Activated T-cell treated with anti-CD3 and anti-CD28 coated beads for 4 hours (primary cell): ENCODE measurements at places on chromosomes 1 and 21.

GRCh38 chr21:26887251-26887650 lies 42.0 kb upstream of the ADAMTS1 start:
- DNase-seq: no peak

DNA sequence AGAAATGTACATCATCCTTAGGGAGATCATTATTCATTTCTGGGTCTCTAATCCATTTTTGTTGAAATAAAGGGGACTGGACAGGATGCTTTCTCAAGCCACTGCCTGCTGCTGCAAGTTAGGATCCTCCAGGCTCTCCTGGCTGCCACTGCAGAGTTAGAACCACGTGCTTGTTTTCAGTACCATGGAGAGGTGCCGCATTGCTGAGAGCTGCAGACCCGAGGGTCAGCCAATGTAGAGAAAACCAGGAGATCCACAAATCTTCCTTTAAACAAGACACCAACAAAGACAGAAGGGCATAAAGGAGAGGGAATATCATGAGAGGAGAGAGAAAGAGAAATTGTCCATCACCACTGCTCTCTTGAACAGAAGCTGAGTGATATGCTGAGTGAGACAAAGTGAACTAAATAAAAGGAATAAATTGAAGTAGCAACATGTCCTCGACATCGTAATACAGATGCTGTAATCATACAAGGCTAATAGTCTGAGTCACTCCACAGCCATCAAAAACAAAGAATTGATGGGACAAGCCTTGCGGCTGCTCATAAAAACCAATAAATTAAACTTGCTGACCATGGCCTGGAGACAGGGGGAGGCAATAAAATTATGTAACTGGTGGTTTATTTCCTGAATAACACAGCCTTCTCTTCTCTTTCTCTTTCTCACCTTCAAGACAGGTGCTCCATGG lies 255.7 kb downstream of the OMA1 start:
- no peak for DNase-seq

- no peak for DNase-seq
Observed at GRCh38 chr1:211642870-211643269, 32.6 kb downstream of the NEK2 start.

DNA sequence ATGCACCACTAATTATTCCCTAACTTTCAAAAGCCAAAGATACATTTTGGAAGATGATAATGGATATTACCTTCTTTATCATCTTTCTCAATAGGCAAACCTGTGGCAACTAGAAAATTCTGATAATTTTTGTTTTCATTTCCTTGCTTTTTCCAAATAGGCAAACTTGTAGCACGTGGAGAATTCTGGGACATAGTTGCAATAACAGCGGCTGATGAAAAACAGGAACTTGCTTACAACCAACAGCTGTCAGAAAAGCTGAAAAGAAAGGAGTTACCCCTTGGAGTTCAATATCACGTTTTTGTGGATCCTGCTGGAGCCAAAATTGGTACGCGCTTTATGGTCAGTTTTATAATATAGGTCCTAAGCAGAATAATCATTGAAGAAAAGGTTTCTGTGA lies 1.5 kb downstream of the FPGT start:
- no peak for DNase-seq

DNA sequence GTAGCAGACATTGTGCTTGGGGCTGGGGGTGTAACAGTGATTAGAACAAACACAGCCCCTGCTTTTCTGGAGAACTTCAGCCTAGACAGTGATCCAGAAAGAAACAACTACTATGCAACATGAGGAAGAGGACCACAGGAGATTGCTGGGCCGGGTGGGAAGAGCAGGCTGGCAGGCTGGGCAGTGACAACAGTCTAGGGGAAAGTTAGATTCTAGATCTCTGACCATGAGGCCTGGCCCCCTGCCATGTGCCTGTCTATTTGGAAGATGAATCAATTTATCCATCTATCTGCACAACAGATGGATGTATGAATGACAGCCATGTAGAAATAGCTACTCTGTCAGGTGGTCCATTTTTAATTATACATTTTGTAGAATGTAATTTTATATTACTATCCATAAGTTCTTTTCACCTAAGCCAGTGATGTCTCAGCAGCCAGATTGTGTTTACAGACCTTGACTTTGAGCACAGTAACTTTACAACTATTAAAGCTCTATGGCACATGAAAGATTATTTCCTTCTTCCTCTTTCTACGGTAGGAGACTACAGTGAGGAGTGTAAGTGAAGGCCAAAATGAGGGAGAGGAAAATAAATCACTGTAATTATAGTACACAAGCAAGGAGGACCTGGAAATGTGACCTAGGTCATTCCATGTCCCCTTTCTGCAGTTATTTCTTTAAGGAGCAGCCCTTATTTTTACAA lies 15.5 kb downstream of the CLIC6 start:
- no peak for DNase-seq

GRCh38 chr1:51235673-51236530 lies at the start of gene RNF11:
RNF11 (plus strand) TSS chr1:51236273; CDS start chr1:51236757, 484 bp downstream.
- DNase-seq: peak; percentile 86

DNA sequence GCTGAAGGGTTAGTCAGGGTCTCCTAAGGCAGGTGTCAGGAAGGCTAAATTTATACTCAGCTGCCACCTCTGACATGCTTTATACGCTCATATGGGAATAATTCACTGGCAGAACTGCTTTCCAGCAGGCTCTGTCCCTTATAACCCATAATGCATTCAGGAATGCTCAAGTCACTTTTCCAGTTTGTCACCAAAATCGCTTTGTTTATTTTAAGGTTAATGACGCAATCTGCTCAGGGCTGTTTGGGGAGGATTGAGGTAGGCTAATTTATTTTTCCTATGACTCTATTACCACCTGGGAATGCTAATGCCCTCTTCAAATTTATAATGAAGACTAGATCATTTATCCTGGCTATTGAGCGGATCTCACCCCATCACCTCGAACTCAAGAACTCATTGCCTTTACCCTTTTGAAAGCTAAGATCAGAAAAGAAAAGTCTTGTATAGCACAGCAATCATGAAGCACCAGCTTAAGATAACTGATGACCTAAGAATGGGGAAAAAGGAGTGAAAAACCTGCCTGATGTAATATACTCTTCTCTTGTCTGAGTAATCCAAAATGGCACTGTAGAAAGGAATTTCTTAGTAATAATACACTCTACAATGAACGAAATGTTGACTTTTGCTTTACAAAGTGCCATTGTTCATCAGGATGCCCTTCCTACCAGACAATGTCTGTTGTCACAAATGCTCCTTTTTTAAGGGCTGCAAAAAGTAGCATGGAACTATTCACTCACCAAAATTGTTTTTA lies 97.9 kb upstream of the EXO1 start:
- no peak for DNase-seq

GRCh38 chr1:204567071-204567470 lies 50.9 kb downstream of the MDM4 start:
- DNase-seq: no peak

DNA sequence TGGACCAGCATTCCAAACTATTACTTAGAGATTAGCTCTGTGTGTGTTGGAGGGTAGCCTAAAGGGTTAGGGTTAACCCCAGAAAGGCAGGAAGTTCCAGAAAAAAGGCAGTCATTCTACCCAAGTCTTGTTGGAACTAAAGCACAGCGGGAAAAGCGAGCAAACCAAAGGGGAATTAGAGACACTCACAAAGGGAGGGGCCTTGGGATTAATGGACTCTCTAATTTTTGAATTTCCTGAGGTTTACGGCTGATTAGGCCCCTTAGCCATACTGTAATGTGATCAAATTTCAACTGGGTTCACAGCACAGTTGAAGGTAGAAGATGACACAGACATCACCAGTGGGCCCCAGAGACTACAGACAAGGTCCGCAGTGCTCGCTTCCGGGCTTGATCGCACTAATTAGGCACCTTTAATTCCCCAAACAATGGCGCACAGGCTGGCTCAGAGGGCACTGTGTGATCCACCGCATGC lies 28.3 kb downstream of the CAPZB start:
- DNase-seq: no peak

DNA sequence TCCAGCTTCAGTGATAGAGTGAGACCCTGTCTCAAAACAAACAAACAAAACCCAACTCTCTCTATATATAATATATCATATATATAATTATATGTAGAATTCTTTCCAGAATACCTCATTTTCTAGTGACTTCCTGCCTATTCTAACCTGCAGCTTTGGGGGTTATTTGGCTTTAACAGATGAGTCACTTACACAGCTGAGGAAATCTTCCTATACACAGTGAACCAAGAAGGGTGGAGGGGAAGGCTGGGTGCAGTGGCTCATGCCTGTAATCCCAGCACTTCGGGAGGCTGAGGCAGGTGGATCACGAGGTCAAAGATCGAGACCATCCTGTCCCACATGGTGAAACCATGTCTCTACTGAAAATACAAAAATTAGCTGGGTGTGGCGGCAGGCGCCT lies 9.2 kb downstream of the RAB29 start:
- no peak for DNase-seq

DNA sequence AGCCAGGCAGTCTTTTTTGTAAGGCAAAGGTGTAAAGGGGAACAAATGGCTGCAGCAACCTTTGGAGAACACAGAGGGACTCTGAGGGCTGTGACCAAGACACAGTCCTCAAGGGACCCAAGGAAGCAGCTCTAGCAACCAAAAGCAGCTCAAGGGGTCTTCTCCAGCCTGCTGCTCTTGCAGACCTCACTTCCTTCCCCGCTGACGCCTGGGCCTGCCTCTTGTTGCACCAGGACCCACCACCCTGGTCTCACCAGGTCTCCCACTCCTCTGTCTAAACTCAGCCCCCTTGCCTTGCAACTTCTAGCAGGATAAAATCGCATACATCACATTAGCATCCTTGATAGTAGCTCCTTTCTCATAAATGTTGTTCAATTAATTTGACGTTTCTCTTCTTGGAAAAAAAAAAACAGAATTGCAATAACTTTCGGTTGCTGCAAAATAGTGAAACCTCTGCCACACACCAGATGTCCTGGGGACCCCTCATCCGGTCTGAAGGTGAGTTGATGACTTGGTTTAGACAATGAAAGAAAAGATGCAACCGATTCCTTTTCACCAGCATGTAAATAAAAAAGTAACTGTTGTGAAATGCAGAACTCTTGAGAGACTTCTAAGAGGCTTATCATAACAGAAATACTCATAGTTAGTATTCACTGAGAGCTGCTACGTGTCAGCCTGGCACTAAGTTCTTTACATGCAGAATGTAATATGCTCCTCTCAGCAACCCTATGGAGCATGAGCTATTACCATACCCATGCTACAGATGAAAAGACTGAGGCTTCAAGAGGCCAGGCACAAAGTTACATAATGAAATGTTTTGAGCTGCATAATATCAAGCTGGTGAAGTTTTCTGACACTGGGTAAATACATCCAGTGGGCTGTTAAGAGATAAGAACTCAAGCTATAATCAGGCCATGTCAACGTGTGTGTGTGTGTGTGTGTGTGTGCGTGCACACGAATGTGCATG lies 58.5 kb downstream of the UMODL1 start:
- DNase-seq: no peak

DNA sequence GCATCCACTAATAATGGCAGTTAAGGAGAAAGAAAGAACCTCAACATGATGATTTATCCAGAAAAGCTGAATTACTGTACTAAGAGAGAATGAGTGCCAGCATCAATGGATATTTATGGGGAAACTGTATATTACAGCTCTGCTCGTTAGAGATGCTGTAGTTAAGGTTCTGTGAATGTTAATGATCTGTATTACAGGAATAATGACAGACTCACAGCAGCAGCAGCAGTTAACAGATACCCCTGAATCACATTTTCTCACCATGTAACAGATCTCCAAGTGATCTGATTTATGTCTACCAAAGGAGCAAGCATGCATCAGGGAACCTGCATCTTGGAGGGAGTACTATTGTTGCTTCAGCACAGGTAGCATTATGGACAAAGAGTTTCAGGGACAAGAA lies 80.6 kb upstream of the C8B start:
- DNase-seq: no peak

GRCh38 chr1:162133566-162133965 lies 64.1 kb downstream of the NOS1AP start:
- no peak for DNase-seq

- DNase-seq: no peak
Observed at GRCh38 chr1:56064705-56065104, 514.7 kb downstream of the PLPP3 start.

DNA sequence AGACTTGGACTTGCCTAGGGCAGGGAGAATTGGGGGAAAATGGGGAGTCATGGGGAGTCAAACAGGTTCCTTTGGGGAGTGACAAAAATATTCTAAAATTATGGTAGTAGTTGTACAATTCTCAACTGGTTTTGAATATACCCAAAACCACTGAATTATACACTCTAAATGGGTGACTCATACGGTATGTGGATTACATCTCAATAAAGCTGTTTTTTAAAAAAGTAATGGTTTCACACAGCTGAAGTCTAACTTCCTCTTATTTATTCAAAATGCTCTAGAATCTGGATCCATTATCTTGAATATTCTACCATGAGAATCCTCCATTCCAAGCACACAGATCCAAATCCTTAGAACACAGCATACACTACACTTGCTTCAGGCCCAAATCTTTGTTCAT lies 11.1 kb downstream of the EIF4G3 start:
- DNase-seq: no peak

DNA sequence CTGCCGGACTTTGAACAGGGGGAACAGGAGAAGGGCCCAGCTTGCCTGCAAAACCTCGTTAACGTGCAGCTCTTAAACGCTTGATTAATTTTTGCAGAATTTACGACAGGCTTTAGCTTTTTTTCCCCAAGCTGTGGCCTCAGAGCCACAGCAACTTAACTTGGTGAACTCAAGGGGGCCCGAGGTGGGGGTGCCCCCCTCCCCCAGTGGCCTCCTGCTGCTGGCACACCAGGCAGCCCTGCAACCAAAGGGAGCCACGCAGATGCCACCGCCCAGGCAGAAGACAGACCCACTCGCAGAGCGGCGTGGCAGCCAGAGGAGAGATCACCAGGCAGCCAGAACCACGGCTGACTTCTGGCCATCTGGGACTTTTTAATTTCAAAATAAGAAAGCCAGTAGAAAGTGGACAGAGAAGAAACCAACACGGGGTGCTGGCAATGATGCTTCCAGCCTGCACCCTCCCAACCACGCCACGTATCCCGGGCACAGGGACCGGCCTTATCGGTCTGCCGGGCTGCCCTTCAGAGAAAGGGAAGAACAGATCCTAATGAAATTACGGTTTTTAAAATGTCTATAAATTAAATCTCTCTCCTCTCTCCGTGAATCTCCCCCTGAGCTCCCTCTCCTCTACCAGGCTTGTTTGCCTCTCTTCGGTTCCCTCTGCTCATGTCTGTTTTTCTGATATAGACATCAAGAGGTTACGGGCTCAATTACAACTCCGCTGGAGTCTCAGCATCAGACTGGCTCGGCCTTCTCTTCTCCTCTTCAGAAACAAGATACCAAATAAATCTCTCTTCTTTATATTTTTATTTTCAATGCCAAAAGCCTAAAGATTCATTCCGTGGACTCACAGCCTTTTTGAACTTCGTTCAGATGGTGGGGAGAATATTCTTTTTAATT lies 6.4 kb downstream of the CASZ1 start:
- DNase-seq: no peak

GRCh38 chr21:15766952-15767603 lies 37.3 kb downstream of the USP25 start:
- no peak for DNase-seq

GRCh38 chr1:147083919-147084272 lies 88.4 kb downstream of the PRKAB2 start:
- DNase-seq: no peak

- no peak for DNase-seq
Observed at GRCh38 chr21:42037516-42037915, 27.4 kb upstream of the ZBTB21 start.

- peak; percentile 30 for DNase-seq
Observed at GRCh38 chr1:241551759-241552638, 19.8 kb downstream of the KMO start.
